ENCODE measurements at places on chromosomes 13 and 19. TPM values are rescaled to one million over a fixed set of nuclear protein-coding genes. Genes with fewer than 3 reads are reported as not detected.

ZNF813 gene
- polyA plus RNA-seq, result 2.6 TPM

PEG3 gene
- not detected for polyA plus RNA-seq

ZNF829 gene
- 1.8 TPM for polyA plus RNA-seq

SAFB2 gene
- polyA plus RNA-seq, result 38.8 TPM

PSG11 gene
- not detected for polyA plus RNA-seq

CEACAM21 gene
- 0.90 TPM for polyA plus RNA-seq

DUXA gene
- polyA plus RNA-seq, result not detected

SIAH3 gene
- polyA plus RNA-seq, result 4.0 TPM

ZNF761 gene
- 16.8 TPM for polyA plus RNA-seq

MPHOSPH8 gene
- polyA plus RNA-seq, result 33.4 TPM

DNAAF3 gene
- 0.38 TPM for polyA plus RNA-seq

CD209 gene
- not detected for polyA plus RNA-seq

ZNF90 gene
- polyA plus RNA-seq, result 3.1 TPM

EFNA2 gene
- 9.8 TPM for polyA plus RNA-seq

LRRC8E gene
- not detected for polyA plus RNA-seq

A1BG gene
- polyA plus RNA-seq, result 35.4 TPM

ADGRE2 gene
- polyA plus RNA-seq, result not detected

KLK14 gene
- polyA plus RNA-seq, result not detected

RYR1 gene
- 0.44 TPM for polyA plus RNA-seq

PSG1 gene
- polyA plus RNA-seq, result not detected

CEACAM20 gene
- not detected for polyA plus RNA-seq

DCT gene
- polyA plus RNA-seq, result not detected

ZNF723 gene
- polyA plus RNA-seq, result not detected
